ENCODE measurements at places on chromosomes 1 and 21.
A peak's percentile ranks its signal among the peaks of the same experiment; 100 is the strongest.

DNA sequence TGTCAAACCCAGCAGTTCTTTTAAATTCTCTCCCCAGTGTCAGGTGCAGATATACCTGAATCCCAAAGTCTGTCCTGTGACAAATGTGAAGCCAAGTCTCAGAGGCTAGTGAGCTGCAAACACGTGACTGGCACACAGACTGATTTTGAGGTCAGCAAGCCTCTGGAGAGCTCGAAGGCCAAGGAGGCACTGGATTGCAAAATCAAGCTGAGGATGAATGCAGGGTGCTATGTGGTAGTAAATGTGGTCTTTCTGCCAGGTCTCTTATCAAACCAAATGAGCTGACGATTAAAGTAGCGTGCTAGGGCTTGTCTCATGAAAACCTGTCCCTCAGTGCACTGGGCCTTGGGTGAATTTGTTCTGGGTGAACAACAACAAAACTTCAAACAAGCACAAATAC lies 20.6 kb downstream of the GPR3 start:
- no peaks in the 10 kb centered on the region for H3K27me3 ChIP-seq
- no peak overlapping the region for H3K4me3 ChIP-seq
- no peak overlapping the region for H3K27ac ChIP-seq
- no peak for DNase-seq
- peaks cover 55% of the 10 kb centered on the region for H3K36me3 ChIP-seq
- H3K4me1 ChIP-seq, result peaks cover 15% of the 10 kb centered on the region

- DNase-seq, result no peak
- no peaks in the 10 kb centered on the region for H3K36me3 ChIP-seq
- H3K27ac ChIP-seq, result no peak overlapping the region
- H3K4me1 ChIP-seq, result no peaks in the 10 kb centered on the region
These were observed 333.7 kb downstream of the HLX start for GRCh38 chr1:221212926-221213325.

DNA sequence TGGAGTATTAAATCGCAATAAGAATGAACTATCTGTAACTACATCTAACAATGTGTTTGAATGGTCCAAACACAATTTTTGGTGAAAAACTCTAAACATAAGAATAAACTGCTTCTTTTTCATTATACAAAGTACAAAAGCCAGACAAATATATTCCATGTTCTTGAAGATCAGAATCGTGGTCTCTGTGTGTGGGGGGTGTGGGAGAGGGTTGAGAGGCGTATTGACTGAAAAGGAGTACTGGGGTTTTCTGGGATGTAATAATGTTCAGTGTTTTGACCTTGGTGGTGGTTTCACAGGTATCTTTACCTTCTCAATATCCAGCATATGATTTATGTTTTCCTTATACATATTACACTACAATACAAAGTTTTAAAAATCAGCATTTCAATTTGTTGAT lies 764 bp upstream of the CFH start:
- DNase-seq, result no peak
- H3K36me3 ChIP-seq, result no peaks in the 10 kb centered on the region
- H3K4me3 ChIP-seq, result no peak overlapping the region
- no peak overlapping the region for H3K27ac ChIP-seq
- H3K4me1 ChIP-seq, result peaks cover 26% of the 10 kb centered on the region

DNA sequence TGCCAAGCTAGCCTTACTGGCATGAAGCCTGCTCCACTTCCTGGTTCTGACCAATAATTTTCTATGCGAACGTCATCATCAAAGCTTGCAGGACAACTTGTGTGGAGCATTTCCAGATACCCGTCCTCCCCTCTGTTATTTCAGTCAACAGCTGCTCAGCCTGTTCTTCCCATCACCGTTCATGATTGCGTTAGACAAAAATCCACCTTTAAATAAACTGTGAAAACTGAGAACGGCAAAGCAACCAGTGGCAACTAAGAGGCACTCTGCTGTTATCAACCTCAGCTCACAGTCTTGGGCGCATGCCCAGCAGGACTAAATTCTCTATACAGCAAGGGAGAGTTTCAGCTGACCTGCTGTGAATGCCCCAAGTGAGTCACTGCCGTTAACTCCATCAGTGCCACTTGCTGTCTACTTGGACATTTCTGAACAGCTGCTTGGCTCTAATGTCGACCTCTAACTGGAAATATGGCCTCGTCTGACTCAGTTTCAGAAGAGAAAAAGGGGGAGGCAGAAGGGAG lies 207.4 kb upstream of the RUNX1 start:
- H3K27ac ChIP-seq, result no peak overlapping the region
- no peaks in the 10 kb centered on the region for H3K27me3 ChIP-seq
- peaks cover 37% of the 10 kb centered on the region for H3K4me1 ChIP-seq
- no peaks in the 10 kb centered on the region for H3K36me3 ChIP-seq
- no peak for DNase-seq
- no peak overlapping the region for H3K4me3 ChIP-seq

GRCh38 chr1:158686111-158687009 lies at the start of gene SPTA1:
SPTA1 (minus strand) TSS chr1:158686715; CDS start chr1:158686517, 198 bp downstream.
- no peaks in the 10 kb centered on the region for H3K36me3 ChIP-seq
- H3K27ac ChIP-seq, result no peak within 1 kb of the TSS
- DNase-seq, result no peak
- H3K4me1 ChIP-seq, result no peaks in the 10 kb centered on the region
- H3K27me3 ChIP-seq, result peaks cover 25% of the 10 kb centered on the region

- H3K4me3 ChIP-seq, result no peak overlapping the region
- no peak for DNase-seq
- H3K27ac ChIP-seq, result no peak overlapping the region
- peaks cover 17% of the 10 kb centered on the region for H3K4me1 ChIP-seq
- peaks cover 2% of the 10 kb centered on the region for H3K36me3 ChIP-seq
These were observed 131.9 kb downstream of the AK5 start for GRCh38 chr1:77413541-77414335.

GRCh38 chr1:234273981-234274380 lies 99.3 kb upstream of the COA6 start:
- no peak for DNase-seq
- no peak overlapping the region for H3K27ac ChIP-seq
- H3K36me3 ChIP-seq, result no peaks in the 10 kb centered on the region
- H3K4me1 ChIP-seq, result peaks cover 32% of the 10 kb centered on the region
- H3K27me3 ChIP-seq, result peaks cover 31% of the 10 kb centered on the region

DNA sequence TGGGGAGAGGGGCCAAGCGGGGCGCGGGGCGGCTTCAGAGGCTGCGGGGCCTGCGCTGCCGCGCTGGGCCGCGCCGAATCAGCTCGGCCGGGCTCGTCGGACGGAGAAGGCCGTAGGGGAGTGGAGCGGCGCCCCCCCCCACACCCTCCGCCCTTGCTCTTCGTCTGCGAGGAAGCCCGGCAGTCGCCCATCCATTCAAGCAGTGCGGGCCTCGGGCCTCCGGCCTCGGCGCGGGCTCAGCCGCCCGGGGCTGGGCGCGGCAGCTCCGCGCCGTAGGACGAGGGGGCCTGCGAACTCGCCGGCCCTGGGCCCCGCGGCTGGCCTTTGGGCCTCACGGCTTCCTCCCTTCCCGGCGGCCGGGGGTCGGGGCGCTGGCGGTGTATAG lies 564 bp downstream of the CTPS1 start:
- H3K27ac ChIP-seq, result peak overlapping the region; percentile 88
- no peak for DNase-seq
- no peaks in the 10 kb centered on the region for H3K27me3 ChIP-seq
- peaks cover 48% of the 10 kb centered on the region for H3K4me1 ChIP-seq
- peak overlapping the region; percentile 80 for H3K4me3 ChIP-seq

DNA sequence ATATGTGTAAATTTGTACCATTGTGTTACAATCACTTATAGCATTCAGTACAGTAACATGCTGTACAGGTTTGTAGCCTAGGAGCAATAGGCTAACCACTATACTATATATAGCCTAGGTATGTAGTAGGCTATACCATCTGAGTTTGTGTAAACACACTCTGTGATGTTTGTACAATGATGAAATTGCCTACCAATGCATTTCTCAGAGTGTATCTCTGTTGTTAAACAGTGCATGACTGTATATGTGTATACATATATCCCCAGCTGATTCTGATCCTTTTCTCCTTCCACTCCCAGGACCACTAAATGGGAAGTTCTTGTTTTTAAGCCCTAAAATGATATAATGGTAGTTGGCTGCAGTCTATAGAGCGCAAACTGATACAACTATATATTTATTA lies 7.8 kb downstream of the GNPAT start:
- no peaks in the 10 kb centered on the region for H3K27me3 ChIP-seq
- DNase-seq, result no peak
- H3K4me3 ChIP-seq, result no peak overlapping the region
- peaks cover 12% of the 10 kb centered on the region for H3K4me1 ChIP-seq
- H3K27ac ChIP-seq, result no peak overlapping the region

All from activated CD4-positive, alpha-beta memory T cell treated with anti-CD3 and anti-CD28 coated beads for 36 hours (primary cell).